HL-60 (cell line): ENCODE measurements at places on chromosomes 12 and 14.

- no peak for DNase-seq
Observed at GRCh38 chr12:51200806-51201205, 17.1 kb downstream of the POU6F1 start.

GRCh38 chr14:61368114-61368710 is 46.8 kb downstream of the PRKCH start:
- DNase-seq, result no peak

DNA sequence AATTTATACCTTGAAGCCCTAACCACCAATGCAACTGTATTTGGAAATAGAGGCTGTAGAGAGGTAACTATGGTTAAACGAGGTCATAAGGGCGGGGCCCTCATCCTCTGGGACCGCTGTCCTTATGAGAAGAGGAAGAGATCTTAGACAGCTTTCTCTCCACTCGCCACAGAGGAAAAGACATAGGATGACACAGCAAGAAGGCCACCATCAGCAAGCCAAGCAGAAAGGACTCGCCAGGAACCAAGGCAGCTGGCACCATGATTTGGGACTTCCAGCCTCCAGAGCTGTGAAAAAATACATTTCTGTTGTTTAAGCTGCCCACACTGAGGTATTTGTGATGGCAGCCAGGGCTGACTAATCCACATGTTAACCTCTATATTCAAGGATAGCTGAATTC is 30.4 kb upstream of the BCAT1 start:
- DNase-seq, result peak; percentile 44

- DNase-seq, result peak; percentile 28
Observed at GRCh38 chr12:71840231-71840847, 780 bp downstream of the TBC1D15 start.

DNA sequence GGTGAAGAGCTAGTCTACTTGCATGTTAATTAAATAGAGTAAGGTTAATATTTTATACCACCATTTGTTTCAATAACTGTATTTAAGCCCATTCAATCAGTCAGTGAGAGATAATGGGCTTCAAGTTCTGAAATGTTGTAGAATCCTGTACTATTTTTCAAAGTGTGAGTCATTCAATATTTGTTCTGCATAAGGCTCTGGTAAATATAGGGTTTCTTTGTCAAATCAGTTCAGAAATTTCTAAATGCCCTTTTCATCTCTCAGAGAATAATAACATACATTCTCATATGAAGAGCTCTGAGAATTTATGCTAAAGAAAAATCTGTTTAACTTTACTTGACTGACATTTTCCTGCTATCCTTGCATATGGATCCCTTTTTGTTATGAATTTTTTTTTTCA is 493.3 kb downstream of the TMTC2 start:
- no peak for DNase-seq
